Astrocyte of the hippocampus (primary cell): ENCODE measurements at places on chromosomes 11 and 22.

- peak; percentile 82 for DNase-seq
These were observed 21.3 kb downstream of the GRIK4 start for GRCh38 chr11:120532832-120533196.

- no peak for DNase-seq
These were observed 473.4 kb downstream of the SOX6 start for GRCh38 chr11:15882876-15883454.

- DNase-seq: no peak
These were observed 27.2 kb downstream of the TTC12 start for GRCh38 chr11:113341388-113342165.

- peak; percentile 13 for DNase-seq
These were observed 378.7 kb upstream of the ANO5 start for GRCh38 chr11:21814169-21814568.

DNA sequence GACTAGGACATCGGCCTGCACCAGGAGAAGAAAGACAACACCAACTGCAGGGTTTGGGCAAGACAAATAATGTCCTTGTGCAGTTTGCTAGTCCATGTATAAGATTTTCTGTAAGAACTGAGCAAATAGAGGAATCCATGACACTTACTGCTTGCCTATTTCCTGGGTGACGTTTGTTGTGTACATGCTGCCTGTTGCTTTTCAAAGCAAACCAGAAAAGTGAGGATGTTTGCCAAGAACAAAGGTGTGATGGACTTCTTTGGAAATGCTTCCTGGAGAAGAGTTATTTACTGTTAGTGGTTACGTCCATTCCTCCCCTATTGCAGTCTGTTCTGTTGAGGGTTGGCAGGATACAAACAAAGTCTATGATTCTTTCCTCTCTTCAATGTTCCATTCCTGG lies 126.5 kb downstream of the CASP12 start:
- no peak for DNase-seq

DNA sequence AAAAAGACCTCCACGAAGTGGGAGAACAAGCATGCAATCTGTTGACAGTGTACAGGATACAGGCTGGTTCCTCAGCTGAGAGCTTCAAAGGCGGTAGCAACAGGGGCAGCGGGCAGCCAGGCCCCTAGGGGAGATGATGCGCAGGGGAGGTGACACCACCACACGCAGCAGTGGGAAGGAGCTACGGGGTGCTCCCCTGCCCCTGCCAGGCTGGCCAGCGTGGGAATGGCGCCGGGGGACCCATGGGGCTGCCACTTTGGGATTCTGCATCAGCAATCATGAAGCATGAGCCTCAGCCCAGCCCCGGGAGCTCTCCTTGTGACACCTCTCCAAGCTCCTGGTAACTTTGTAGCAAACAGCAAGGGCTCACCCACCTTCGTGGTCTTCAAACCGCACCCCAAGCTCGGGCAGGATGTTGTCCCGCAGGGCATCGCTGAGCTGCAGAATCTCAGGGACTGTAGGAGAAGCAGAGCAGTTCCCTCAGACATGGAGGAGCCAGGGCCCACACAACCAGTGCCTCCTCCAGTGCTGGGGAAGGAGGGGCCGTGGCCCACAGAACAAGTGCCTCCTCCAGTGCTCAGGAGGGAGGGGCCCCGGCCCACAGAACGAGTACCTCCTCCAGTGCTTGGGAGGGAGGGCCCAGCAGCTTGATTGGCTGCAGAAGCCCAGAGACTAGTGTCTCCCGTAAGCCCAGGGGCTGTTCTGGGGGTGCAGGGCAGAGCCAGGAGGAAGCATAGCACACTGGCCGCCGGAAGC lies 14.6 kb upstream of the NAP1L4 start:
- DNase-seq: no peak

GRCh38 chr11:132686886-132687285 lies 845.4 kb downstream of the OPCML start:
- no peak for DNase-seq

- DNase-seq: no peak
These were observed 37.4 kb upstream of the PRODH start for GRCh38 chr22:18973264-18974031.
